ENCODE measurements at places on chromosomes 5 and 9. TPM values are rescaled to one million over a fixed set of nuclear protein-coding genes. Genes with fewer than 3 reads are reported as not detected.

Gene AGPAT2
- total RNA-seq = 9.0 TPM

Gene NR5A1
- not detected for total RNA-seq

Gene HTR1A
- total RNA-seq = not detected

Gene TAS2R1
- not detected for total RNA-seq

DNA sequence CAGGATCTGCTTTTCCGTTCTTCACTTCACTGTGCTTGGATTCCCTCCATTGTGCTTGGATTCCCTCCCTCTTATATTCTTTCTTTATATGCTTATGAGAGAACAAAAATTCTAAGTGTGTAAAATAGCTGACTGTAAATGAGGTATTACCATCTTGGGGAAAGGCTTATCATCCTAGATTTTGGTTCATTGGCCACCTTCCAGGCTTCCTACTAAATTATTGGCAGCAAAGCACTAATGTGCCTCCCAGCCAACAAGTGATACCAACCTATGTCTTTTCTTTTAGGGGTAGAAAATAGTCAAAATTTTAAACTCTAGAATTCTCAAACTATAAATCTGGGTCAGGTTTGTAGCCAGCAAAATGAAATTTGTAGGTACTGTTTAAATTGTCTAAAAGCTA is 52.7 kb downstream of the NDUFAF2 start:
- no peak for DNase-seq

DNA sequence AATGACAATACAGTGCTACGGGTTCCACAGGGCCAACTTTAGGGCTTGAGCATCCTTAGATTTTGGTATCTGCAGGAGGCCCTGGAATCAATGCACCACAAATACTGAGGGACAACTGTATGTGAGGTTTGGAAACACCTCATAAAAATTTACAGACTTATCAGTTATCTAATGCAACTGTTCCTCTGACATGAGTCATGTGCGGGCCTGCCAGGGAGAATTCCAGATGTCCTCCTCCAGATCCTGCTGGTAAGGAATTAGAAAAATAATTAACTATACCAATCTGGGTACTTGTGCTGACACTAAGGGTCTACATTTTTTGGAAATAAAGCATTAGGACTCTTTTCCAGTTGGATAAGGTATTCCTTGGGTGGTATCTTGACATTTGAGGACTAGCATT is 333.3 kb downstream of the ARRDC3 start:
- no peak for DNase-seq

Gene SEPTIN8
- total RNA-seq = 18.6 TPM

DNA sequence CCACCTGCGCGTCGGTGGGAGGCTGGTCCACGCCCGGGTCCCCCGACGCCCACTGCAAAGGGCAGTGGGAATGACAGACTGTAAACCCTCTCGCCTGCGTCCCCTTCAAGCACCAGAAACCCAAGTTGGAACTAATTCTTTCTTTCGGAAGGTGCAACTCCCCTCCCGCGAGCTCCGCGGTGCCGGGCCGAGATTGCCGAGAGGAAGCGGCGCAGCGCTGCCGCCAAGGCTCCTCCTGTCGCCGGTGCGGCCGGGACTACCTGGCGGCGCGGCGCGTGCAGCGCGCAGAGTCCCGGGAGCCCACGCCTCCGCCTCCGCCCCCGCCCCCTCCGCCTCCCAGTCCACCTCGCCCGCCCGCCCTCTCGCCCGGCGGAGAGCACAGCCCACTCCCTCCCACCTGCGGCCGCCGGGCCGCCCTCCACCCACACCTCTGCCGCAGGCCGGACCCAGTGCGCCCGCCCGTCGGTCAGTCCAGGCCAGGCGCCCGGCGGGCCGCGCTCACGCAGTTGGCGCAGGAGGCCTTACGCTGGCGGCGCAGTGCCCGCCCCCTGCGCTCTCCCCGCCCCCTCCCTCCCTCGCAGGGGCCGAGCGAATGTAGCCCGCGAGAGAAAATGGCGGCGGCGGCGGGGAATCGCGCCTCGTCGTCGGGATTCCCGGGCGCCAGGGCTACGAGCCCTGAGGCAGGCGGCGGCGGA is at the start of gene MAP3K1:
Gene MAP3K1, plus strand, starts transcription at position 587 of the 695 bp plus-strand sequence. Its CDS starts 25 bp downstream, at position 612.
- DNase-seq = peak; percentile 86

GRCh38 chr9:134283692-134284265 is 42.5 kb upstream of the RXRA start:
- no peak for DNase-seq

Gene WDR38
- total RNA-seq = not detected

- DNase-seq = no peak
These were observed 1991.3 kb upstream of the C9orf72 start for GRCh38 chr9:29564564-29564963.

GRCh38 chr9:112059145-112059965 is 115.7 kb downstream of the SUSD1 start:
- no peak for DNase-seq

Gene PRDM9
- not detected for total RNA-seq

Gene EGR1
- total RNA-seq = 48.8 TPM

Gene SPATA31E1
- not detected for total RNA-seq

- no peak for DNase-seq
These were observed 30.6 kb downstream of the KDM4C start for GRCh38 chr9:6788162-6789016.

All from activated CD4-positive, alpha-beta T cell treated with anti-CD3 and anti-CD28 coated beads for 36 hours (primary cell).